ENCODE measurements at places on chromosomes 16 and 17.

DNA sequence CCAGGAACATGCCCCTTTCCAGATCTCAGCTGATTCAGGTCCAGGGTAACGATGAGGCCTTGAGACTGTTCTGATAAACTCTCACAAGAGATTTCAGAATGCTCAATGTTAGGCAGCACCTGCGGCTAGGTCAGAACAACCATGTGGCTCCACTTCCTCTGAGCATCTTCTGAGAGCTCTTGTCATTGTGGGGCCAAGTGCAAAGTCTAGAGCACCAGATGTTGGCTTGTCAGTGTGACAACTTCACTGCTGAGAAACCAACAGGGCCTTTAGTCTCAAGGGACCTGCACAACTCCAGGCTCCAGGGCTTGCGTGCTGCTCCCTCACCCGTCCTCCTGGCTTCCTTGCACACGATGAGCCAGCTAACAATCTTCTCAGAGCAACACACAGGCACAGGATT is 29.0 kb downstream of the FCSK start:
- DNase-seq = no peak

DNA sequence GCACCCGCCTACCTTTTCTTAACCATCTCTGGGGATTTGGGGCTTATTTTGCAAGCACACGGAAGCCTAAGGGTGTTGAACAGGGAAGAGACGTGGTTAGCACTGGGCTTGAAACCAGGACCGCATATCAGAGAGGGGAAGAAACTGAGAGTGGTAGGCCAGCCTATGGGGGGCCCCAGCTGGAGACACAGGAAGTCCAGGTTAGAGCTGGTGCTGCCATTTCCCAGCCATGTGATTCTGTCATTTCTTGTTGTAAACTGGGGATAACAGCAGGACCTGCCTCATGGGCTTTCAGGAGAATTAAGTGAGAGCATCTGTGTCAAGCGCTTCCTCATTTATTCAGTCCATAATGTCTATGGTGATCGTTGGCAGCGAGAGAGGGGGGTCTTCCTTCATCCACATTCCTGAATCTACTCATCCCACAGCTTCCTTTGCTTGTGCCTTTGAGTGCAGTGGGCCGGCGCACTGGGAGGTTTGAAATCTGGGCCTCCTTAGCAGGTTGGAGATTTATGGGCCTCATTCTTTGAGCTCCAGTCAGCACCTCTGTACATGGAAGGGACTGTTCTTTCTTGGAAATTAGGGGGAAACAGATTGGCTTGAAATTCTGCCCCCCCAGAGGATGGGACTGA is 20.1 kb downstream of the NKD1 start:
- no peak for DNase-seq

- no peak for DNase-seq
Observed at GRCh38 chr17:56172517-56172982, 19.3 kb downstream of the ANKFN1 start.

DNA sequence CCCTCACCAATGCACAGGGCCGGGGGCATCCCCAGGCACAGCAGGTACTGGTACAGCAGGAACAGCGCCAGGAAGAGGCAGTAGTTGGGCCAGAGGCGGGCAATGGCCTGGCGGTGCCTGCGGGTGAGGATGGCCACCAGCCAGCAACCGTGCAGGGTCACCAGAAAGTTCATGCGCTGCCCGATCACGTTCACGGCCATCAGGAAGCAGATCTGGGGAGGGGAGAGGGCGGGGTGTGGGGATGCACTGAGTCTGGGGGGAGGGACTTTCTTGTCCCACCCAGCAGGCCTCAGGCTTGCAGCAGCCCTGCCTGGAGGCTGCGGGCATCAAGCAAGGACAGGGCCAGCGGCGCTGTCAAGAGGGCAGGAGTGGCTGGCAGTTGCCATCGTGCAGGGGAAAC is 25.4 kb downstream of the CTU2 start:
- no peak for DNase-seq
